Ovary (tissue), 10 donors: ENCODE measurements at places on chromosomes 3 and 15. TPM values are rescaled to one million over a fixed set of nuclear protein-coding genes. Genes with fewer than 3 reads are reported as not detected.

- DNase-seq, result no peak
These were observed 66.5 kb downstream of the LEKR1 start for GRCh38 chr3:156892701-156893100.

- no peak for DNase-seq
These were observed 342.4 kb upstream of the KCNMB2 start for GRCh38 chr3:178193846-178194245.

GRCh38 chr3:104546301-104546700, 820.4 kb upstream of the ALCAM start:
- DNase-seq, result no peak

DNA sequence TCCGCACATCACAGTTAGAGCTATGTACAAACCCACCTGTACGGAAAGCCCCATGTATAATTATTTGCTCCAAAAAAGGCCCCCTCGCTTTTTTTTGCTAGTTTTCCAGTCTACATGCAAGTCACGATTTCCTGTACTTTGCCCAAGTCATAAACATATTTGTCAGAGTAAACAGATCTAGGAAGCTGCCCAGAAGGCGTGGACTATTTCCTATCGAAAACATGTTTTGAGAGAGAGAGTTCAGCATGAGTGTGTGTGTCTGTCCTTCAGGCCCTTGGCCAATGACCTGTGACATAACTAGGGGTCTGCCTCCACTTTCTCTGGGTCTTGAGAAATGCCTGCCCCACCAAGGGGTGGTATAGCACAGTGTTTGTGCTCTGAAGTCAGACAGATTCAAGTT, 72.7 kb upstream of the HACD2 start:
- DNase-seq, result no peak

GRCh38 chr3:126961791-126962461, 21.0 kb upstream of the PLXNA1 start:
- DNase-seq, result peak; percentile 34

DNA sequence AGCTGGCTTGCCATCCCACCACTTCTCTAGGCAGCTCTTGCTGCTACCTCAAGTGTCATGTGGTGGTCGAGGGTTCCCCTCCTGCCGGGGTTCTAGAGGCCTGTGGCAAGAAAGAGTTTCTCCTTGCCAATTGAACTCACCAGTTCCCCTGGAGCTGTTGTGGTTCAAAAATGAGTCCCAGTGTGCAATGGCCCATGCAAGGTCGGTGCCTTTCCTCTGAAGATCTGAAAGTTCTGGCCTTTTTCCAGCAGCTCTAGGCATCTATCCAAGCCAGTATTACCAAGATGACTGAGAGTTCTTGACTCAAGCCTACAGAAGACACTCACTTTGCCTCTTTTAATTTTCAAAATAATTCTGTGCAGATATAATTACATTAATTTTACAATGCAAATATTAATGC, 163.6 kb downstream of the KCNMB2 start:
- DNase-seq, result peak; percentile 22

GRCh38 chr15:22988811-22989210, 8.6 kb upstream of the CYFIP1 start:
- DNase-seq, result no peak

GRCh38 chr3:77586216-77586615, 546.3 kb downstream of the ROBO2 start:
- DNase-seq, result no peak

DNA sequence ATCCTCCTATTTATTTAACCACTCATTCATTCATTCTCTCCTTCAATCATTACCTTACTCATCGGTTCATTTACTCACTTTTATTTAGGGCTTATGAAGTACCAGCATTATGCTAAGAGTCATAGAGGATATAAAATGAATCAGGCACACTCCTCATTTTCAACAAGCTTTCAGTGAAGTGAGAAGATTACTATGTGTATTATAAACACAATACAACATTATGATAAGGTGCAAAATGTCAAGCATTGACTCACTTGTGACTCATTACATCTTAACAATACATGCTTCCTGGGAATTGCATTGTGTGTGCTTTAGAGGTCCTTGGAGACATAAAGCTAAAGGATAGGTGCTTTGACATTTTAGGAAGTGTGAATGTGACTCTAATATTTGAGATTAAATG, 60.4 kb downstream of the PLAAT1 start:
- no peak for DNase-seq

DNA sequence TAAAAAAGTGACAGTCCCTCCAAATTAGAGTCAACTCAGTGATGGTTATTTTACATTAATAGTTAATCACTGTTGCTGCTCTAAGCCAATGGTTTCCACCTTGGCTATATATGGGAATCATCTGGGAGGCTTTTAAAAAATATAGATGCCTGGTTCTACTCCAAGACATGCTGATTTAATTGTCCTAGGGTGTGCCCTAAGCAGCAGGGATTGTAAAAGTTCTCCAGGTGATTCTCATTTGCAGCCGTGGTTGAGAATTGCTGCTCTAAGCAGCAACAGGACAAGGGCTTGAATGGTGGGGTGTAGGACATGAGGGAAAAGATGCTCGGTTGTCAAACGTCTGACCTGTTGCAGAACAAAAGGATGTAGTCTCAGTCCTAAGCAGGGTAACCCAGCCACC, 405.1 kb upstream of the MCTP2 start:
- no peak for DNase-seq

- DNase-seq, result no peak
These were observed 536.7 kb upstream of the LMCD1 start for GRCh38 chr3:7964899-7965298.

DNA sequence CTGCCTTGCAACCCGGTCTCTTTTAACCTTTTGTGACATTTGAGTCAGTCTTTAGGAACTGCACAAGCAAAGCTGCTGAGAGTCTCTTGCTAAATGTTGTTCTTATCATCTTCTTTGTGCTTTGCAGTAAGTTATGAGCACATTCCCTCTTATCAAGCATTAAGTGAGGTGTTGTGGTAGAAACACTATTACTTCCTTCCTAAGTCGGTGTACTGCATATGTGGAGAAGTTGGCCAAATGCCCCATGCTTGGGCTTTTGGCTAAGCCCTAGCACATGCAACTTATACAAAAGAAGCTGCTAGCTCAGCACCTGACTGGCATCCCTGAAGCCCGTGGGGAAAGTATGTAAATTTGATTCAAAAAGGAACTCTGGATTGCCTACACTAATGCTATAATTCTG, 136.5 kb upstream of the RBMS3 start:
- no peak for DNase-seq

GRCh38 chr3:175295248-175296130, 436.4 kb downstream of the NAALADL2 start:
- DNase-seq, result no peak

- no peak for DNase-seq
These were observed 41.9 kb downstream of the COLQ start for GRCh38 chr3:15479400-15480224.

DNA sequence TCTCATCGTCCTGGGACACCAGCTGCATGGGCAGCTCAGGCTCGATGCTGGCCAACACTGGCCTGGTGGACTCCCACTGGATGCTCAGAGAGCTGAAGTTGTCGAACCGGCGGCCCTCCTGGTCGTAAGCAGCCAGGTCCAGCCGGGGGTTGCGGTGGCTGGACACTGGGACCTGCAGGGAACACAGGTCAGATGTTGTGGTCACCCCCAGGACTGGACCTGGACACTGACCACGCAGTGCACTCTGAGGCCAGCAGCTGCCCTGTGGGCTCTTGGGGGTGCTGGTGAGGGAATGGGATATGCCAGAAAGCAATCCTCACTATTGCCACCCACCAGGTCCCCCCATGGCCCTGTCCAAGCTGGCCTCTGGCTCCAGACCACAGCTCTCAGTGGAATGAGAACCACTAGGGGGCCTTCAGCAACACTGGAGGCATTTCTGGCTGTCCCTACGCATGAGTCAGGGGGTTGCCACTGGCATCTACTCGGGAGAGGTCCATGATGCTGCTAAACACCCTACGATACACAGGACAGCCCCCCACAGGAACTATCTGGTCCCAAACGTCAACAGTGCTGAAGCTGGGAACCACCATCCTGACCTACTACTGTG, 66.1 kb downstream of the NUP210 start:
- no peak for DNase-seq

- no peak for DNase-seq
These were observed 320.1 kb upstream of the ATP11B start for GRCh38 chr3:182473191-182473710.

DNA sequence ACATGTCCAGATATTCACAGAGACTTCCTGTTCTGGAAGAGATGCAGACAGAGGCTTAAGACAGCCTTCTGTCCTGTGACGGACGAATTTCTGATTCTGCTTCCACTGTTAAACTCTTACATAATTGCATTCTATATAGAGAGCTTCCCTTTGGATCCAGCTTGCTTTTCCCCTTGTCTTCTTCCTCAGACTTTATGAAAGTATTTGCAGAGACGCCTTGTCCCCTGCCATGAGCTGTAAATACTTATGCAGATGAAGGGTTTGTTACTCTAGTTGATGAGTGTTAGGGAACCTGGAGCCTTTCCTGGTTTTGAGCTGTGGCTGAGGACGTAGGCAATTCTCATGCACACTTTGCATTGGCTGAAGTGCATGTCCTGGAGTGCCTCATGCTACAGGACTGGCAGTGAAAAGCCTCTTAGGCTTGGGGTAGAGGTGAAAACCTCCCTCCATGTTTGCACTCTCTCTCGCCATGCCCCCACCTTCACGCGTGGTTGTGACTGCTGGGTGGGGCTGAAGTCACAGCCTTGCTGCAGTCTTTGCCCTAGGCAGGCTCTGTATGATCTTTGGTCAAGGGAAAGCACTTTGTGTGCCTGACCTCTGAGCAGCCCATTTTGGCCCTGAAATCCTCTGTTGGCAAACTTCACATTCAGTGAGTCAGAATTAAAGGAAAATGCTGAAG, 286.6 kb downstream of the PTPRG start:
- DNase-seq, result peak; percentile 81

GRCh38 chr15:49901996-49902684, 216.9 kb downstream of the ATP8B4 start:
- DNase-seq, result no peak

- no peak for DNase-seq
These were observed 439.0 kb upstream of the ADAMTS9 start for GRCh38 chr3:65126527-65127410.

DNA sequence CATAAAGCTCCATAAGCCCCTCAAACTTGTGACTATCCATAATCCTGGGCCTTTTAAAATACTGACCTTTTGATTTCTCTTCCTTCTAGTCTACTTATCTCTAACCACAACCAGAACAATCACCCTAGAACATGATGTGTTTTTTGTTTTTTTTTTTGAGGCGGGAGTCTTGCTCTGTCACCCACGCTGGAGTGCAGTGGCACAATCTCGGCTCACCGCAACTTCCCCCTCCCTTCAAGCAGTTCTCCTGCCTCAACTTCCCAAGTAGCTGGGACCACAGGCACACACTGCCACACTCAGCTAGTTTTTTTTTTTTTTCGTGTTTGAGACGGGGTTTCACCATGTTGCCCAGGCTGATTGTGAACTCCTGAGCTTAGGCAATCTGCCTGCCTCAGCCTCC, 25.1 kb downstream of the VPS39 start:
- DNase-seq, result no peak

- no peak for DNase-seq
These were observed 28.4 kb downstream of the CHDH start for GRCh38 chr3:53817809-53818208.

DNA sequence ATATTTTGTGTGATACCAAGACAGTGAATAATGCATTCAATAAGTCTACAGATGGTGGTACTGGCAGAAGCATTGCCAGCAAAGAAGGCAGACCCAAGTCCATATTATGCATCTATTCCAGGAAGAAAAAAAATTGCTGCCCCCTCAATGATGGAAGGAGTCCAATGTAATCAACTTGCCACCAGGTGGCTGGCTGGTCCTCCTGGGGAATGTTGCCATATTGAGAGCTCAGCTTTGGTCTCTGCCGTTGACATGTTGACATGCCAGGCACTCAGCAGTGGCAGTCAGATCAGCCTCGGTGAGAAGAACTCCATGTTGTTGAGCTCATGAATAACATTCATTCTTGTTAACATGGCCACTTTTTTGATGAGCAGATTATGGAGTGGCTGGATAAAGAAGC, 298.5 kb downstream of the IGSF11 start:
- no peak for DNase-seq

DNA sequence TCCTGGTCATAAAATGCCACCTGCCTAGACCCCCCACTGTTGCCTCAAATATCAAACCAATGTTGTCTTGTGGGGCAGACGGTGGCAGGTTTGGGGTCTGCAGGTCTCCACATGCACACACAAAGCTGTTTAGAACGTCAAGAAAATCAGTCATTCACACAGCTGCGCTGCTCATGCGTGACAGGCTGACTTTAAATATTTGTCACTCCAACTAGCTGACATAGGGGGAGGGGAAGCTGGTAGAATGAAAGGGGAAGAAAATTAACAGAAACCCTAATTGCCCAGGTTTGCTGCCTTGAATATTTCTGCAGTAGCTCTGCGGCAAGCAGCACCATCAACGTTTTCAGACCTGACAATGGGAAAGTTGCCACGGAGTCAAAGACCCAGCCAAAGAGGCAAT, 201.8 kb downstream of the ABHD5 start:
- DNase-seq, result no peak

DNA sequence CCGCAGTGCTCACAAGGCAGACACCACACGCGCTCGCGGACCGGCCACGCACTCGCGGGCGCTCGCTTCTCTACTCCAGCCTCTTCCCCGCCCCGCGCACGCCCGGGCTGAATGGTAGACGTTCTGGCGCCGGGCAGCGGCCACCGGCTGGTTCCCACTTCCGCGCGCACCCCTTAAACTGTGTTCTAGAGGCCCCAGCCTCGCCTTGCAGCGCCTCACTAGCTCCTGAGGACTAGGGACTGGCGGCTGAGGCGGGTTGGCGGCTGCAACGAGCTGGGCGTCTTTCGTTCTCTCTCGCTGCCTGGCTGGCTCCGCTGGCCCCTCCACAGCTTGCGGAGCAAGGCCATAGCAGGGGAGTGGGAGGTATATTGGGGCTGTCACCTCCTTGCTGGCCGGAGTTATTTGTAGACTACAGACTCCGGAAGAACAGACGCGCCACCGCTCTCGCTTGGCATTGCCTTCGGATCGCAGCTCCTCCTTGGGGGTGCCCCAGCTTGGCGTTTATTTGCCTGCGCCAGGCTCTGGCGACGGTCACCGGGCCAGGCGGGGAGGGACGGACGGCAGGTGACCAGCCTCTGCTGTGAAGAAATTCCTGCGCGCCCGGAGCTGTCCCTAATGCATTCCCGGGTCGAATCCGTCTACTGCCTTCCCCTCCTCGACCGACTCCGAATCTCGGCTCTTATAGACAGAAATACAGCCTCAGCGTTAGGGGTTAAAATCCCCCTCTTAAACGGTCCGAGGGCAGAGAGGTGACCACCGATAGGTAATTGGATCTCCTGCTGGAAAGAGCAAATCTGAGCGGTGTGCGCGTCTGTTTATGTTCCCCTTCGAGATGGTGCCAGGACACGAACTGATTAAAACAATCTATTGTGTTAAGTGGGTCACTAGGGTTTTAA, 1.3 kb downstream of the GREM1 start:
- DNase-seq, result no peak

GRCh38 chr3:10015461-10015904, 10.8 kb upstream of the FANCD2 start:
- peak; percentile 90 for DNase-seq

Gene HYAL1
- 9.3 TPM for total RNA-seq

Gene RAB7A
- 213 TPM for total RNA-seq

Gene CGNL1
- 9.0 TPM for total RNA-seq

Gene C3orf70
- total RNA-seq, result 8.7 TPM

Gene PLCB2
- total RNA-seq, result 6.0 TPM

Gene ACAN
- total RNA-seq, result 0.50 TPM

Gene SNX33
- total RNA-seq, result 33.4 TPM
